ENCODE measurements at places on chromosomes 11 and 22. TPM values are rescaled to one million over a fixed set of nuclear protein-coding genes. Genes with fewer than 3 reads are reported as not detected.
A peak's percentile ranks its signal among the peaks of the same experiment; 100 is the strongest.

GRCh38 chr22:20174785-20175596 lies 24.1 kb upstream of the CCDC188 start:
- no peak for DNase-seq

DNA sequence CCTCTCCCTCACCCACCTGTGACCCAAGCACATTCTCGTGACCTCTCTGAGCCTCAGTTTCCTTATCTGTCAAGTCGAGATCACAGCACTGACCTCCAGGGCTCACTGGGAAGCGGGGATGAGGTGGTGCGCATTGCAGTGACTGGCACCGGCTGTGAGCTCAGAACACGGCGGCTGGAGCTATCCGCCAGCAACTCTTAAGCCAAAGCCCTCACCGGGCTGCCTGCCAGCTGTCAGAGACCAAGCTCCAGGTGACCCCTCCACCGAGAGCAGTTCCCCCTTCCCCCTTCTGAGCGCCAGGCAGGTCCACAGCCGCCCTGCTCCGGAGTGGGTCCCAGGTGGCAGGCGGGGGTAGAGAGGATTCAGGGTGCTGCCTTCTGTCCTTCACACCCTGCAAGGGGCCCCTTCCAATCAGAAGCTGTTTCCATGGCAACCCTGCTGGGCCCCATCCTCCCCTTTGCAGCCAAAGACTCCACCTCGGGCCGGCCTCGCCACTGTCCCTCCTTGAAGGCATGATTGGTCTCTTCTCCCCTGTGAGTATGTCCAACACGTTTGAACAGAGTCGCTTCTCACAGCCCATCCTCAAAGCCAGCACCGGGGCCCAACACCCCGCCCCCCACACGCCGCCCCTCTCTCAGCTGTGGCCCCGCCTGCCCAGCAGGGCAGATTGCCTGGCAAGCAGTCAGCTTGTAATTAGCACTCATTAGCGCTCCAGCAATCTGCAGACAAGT lies 98.7 kb downstream of the WNT7B start:
- no peak for DNase-seq

- DNase-seq = no peak
These were observed 337.6 kb downstream of the TBC1D22A start for GRCh38 chr22:47100019-47100418.

DNA sequence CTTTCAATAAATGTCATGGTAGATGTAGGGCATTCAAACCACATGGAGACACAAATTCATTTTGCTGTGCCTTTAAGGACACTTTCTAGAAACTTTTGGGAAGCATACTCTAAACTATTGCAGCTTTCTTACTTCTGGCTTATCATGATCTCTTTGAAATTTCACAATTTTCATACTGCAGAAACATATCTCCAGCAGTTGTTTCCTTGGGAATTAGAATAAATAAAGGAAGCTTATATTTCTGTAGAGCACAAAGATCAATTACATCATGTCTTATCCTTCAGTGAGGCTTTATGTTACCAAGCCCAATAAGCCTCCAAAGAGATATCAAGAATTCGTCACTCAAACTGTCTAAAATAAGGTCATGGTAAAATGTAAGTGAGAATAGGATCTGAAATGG lies 74.5 kb upstream of the RAB38 start:
- DNase-seq = no peak

GRCh38 chr11:121801394-121801748 lies 314.6 kb downstream of the BLID start:
- DNase-seq = no peak

The OR51E1 gene
- not detected for total RNA-seq

GRCh38 chr11:72225411-72225951 lies 914 bp downstream of the INPPL1 start:
- no peak for DNase-seq

The SHANK3 gene
- 7.8 TPM for total RNA-seq

DNA sequence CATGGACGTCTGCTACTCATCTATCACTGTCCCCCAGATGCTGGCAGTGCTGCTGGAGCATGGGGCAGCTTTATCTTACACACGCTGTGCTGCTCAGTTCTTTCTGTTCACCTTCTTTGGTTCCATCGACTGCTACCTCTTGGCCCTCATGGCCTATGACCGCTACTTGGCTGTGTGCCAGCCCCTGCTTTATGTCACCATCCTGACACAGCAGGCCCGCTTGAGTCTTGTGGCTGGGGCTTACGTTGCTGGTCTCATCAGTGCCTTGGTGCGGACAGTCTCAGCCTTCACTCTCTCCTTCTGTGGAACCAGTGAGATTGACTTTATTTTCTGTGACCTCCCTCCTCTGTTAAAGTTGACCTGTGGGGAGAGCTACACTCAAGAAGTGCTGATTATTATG lies 9.2 kb upstream of the OR9Q2 start:
- no peak for DNase-seq

GRCh38 chr11:27910186-27910931 lies 197.6 kb downstream of the KIF18A start:
- no peak for DNase-seq

DNA sequence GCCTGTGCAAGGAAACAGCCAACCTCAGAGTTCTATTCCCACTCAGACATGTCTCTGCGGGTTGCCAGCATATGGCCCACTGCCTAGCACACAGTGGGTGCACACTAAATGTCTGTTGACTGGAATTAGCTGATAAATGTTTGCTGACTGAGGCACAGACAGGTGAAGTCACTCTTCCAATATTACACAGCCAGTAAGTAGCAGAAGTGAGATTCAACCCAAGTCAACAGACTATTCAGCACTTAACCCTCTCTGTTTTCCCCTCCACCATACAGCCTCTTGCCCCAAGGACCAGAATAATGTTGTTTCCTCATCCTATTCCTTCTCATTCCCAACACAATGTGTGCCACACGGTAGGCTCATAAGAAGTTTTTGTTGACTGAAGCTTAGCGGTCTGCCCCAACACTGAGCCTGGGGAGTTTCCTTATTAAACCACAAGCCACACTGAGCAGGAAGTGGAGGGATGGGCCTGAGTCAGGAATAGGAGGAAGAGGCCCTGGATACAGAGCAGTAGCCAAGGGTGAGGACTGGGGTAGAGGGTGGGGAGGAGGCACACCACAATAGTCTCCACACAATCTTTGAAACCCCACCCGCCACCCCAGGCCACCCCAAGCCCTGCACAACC lies 15.7 kb upstream of the IL10RA start:
- DNase-seq = peak; percentile 46

GRCh38 chr11:61509043-61510029 lies 787 bp downstream of the LRRC10B start:
- DNase-seq = peak; percentile 48

DNA sequence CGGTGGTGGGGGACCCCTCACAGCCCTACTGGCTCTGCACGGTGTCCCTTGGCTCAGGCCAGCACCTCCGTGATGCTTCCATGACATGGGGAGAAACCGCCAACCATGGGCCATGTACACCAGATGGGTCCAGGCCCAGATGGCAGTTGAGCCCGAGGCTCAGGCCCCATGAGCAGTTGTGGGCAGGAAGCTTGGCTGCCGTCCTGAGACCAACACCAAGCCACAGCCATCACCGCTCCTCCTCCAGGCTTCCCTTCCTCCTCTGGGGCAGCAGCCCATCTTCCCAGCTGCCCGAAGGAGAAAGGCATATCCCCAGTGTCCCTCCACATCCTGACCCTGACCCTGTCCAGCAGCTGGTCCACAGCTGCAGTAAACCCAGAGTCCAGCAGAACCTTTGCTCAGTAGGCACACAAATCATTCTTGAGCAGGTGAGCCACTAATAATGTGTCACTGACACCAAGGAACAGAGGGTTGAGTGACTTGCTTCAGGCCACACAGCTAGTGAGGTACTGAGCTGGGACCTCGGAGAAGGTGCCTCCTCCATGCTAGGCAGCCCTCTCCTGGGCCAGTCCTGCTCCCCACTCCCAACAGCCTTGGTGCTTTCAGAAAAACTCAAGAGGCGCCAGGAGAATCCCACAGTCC lies 204.9 kb downstream of the CTTN start:
- DNase-seq = no peak

- DNase-seq = no peak
These were observed 60.5 kb downstream of the COMMD9 start for GRCh38 chr11:36228689-36229088.

GRCh38 chr11:125517116-125517770 lies 21.2 kb upstream of the FEZ1 start:
- DNase-seq = peak; percentile 50

The ASPHD2 gene
- 2.0 TPM for total RNA-seq

- no peak for DNase-seq
These were observed 148.8 kb downstream of the BLID start for GRCh38 chr11:121967131-121967704.

- peak; percentile 74 for DNase-seq
These were observed 7.3 kb downstream of the NEAT1 start for GRCh38 chr11:65429724-65430405.

GRCh38 chr11:79471071-79471844 lies 30.4 kb upstream of the TENM4 start:
- no peak for DNase-seq

- DNase-seq = no peak
These were observed 1.0 kb upstream of the FKBP2 start for GRCh38 chr11:64239662-64240434.

- peak; percentile 89 for DNase-seq
These were observed 122.6 kb downstream of the APOL5 start for GRCh38 chr22:35840302-35840739.

GRCh38 chr11:130553306-130553705 lies 104.9 kb downstream of the ADAMTS15 start:
- DNase-seq = no peak

DNA sequence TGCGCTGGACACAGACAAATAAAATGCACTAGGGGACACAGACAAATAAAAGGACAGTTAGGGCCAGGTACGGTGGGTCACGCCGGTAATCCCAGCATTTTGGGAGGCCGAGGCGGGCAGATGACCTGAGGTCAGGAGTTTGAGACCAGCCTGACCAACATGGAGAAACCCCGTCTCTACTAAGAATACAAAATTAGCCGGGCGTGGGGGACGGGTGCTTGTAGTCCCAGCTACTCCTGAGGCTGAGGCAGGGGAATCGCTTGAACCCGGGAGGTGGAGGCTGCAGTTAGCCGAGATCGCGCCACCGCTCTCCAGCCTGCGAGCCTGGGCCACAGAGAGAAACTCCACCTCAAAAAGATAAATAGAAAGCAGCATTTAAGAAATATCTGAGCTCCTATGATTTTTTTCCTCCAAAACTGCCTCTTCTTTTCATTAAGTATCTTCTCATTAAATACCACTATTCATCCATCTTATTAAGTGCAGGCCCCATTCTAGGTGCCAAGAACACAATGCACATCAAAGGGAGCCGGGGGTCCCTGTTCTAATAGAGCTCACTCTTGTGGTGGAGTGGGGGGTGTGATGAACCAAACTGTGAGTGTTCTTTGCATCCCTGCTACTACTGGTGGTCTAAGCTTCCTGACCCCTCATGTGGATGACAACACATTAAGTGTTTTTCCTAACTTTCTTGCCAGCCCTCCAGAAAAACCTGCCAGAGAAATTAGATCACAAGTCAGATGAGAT lies 766 bp upstream of the ZNHIT2 start:
- DNase-seq = no peak

- DNase-seq = no peak
These were observed 27.9 kb downstream of the SERPINH1 start for GRCh38 chr11:75589933-75590332.

DNA sequence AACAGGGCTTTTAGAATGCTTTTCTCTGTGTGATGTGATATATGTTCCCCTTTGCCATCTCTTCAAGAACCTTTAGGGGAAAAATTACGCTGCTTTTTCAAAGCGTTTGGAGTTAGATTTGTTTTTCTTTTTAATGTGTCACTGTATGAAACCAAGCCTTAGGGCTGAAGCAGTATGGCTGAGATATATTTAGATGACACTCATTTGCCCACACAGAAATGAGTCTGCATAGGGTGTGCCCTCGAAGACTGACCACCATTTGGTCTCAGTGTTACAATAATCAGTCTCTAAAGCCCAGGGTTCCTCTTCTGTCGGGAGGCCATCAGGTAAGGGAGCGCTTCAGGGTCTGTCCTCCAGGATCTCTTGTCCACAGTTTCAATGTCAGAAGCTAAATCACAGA lies 213.0 kb upstream of the NCAM1 start:
- no peak for DNase-seq

DNA sequence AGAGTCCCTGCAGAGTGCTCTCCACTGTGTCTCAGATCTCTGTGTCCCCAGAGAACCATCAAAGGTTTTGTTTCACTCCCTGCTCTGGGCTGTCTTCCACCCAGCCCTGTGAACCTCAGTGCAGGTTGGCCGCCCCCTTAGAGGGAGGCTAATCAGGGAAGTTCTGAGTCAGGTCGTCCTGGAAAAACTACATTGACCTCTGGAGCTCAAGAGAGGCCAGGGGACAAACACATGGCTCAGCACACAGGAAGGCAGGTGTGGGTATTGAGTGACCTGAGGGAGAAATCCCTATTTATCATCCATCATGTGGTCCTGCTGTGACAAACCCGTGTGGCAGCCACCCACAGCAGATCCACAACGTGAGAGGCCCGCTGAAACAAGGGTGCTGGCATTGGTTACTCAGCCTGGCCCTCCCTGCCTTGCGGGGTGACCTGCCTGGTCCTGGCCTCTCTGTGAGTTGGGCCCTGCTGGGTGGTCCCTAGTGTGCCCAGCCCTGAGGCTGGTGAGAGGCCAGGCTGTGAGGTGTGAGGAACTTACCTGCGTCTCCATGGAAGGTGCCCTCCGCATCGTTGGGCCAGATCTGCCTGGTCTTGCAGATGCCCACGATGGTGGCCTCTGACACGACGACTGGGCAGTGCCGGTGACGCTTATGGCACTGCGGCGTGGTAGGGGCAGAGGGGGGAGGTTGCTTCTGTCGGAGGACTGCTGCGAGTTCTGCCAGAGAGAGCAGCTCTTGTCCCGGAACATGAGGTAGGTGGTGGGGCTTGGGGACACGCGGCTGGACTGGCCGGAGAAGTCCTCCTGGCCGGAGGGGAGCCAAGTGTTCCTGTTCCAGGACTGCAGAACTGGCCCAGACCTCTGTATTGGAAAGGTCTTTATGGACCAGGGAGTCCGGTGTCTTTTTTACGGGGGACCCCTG lies 669 bp upstream of the BCR start:
- peak; percentile 55 for DNase-seq

DNA sequence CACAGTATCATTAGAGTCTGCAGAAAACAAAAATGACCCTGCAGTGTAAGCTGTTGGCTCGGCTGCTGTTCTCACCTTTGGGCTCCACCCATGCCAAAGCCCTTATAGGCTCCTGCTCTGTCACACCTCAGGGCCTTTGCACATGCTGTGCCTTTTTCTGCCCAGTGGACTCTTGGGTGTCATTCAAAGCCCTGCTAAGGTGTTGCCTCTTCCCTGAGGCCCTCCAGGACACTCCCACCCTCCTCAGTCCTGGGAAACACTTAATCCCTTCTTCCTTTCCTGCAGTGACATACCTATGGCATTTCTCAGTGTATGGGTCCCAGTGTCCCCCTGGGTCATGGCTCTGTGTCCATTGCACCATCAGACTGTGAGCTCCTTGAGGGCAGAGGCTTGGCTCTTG lies 29.1 kb upstream of the CACNG2 start:
- no peak for DNase-seq

- DNase-seq = no peak
These were observed 161.2 kb upstream of the PLET1 start for GRCh38 chr11:112421879-112422278.

DNA sequence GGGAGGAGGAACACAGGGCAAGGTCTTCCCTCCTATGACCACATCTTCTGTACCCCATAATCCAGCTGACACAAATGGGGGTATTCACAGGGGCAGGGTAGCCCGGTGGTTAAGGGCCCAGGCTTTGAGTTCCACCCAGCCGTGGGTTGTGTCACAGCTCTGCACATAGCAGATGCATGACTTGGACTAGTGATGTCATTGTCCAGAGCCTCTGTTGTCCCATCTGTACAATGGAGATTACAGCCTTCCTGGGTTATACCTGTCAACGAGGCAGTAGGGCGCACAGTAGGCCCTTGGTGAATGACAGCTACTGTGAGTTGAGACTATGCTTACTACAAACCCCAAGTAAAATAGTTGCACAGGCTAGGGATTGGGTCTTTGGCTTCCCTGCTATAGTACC lies 99.3 kb upstream of the CRYBB3 start:
- no peak for DNase-seq
